NCI-H1092 treated with DMSO at 0.1 percent for 48 hours (cell line): ENCODE measurements at places on chromosomes 12 and 14.

- no peak for DNase-seq
Measured at GRCh38 chr14:61285364-61285763, 4.2 kb upstream of the TMEM30B start.

GRCh38 chr12:75704664-75705063 lies 193.3 kb upstream of the KRR1 start:
- DNase-seq = no peak

GRCh38 chr12:5830111-5830510 lies 114.9 kb downstream of the ANO2 start:
- DNase-seq = no peak

DNA sequence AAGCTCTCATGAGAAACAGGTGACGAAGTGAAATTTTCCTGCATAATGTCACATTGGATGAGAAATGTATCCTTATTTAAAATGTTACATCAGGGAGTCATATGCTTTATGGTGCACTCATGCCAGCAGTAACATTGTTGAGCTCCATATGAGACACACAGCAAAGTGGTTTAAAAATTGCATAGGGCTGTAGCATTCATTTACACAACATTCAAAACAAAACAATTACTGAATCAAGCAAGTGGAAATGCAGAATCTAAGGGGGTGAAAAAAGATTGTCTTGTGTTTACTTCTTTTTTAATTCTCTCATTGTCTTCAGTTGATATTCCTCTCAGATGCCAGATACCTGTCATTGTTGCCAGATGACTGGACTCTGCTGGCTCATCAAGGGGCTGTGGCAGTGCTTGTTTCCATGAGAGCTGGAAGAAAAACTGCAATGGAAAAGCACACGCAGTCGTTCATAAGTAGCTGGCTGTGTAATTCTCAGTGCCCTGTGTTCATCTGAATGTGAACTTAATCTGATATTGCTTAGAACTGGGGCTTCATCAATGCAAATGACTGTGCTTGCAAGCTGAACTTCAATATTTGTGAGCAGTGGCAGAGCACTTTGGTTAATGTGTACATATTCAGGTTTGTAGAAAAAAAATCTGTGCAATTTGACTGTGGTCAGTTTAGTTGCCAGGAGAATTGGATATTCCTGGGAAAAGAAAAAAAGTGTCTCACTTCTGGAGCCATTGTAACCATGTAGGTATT lies 305.6 kb downstream of the RAD51B start:
- peak; percentile 18 for DNase-seq

GRCh38 chr14:93708311-93708734 lies 80.0 kb downstream of the PRIMA1 start:
- no peak for DNase-seq

DNA sequence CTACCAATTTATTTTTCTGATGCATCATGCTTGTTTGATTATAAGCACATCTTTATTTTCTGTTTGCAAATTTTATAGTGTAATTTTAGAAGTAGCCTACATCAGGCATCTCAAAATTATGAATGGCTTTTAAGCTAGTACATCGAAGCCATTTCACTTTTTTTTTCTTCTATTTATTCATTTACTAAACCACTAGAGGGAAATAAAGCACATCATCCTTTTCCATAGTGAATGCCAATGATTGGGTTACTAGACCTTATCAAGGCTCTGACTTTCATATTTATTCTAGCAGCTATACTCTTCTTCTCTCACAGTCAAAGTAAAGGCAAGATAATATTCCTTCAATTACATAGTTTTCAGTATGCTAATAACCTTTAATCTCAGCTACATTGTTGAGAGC lies 736.4 kb upstream of the LRFN5 start:
- peak; percentile 50 for DNase-seq
